ENCODE measurements at places on chromosomes 6 and 20.

- no peak for DNase-seq
Measured at GRCh38 chr6:167720456-167721285, 106.0 kb upstream of the AFDN start.

- no peak for DNase-seq
Measured at GRCh38 chr20:59559863-59560262, 44.5 kb upstream of the PHACTR3 start.

DNA sequence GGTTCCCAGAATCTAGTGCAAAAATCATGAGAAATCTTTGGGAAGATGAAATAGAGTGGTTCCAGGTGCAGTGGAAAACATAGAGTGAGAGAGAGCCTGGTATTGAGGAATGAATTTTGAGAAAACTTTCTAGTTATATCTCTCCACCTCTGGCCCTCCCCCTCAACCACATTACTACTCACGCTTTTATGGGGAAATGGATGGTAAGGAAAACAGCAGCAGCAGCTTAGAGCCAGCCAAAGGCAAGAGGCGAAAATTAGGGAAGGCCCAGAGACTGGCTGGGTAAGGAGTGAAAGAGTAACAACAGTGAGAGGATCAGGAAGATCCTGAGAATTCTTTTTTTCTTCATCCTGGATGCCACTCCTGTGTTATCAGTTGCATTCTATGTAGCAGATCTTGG, 187.9 kb upstream of the ECI2 start:
- no peak for DNase-seq

DNA sequence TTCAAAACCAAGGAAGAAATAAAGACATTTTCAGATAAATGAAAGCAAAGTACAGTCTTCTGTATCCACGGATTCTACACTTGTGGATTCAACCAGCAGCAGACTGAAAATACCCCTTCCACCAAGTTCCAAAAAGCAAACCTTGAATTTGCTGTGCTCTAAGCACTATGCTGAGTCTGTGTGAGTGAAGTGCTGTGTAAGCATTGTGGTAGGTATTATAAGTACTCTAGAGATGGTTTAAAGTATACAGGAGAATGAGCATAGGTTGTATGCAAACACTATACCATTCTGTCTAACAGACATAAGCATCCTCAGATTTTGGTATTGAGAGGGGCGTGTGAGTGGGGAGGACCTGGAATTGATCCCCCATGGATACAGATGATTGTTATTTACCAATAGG, 9.6 kb downstream of the OSER1 start:
- DNase-seq: no peak

DNA sequence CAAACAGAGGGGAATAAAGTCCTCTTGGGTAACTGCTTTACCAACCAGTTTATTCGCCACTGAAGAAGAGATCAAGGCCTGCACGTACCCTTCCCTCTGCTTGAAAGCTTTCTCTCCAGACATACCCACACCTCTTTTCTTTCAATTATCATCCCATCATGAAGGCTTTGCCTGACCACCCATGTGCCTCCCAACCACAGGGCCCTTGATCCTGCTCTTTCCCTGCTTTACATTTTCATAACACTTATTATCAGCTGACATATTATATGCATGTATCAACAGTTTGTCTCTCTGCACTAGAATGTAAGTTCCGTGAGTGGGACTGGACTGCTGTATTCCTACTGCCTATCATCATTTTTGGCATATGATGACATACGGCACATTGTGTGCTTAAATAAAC, 20.9 kb upstream of the RPN2 start:
- no peak for DNase-seq

- no peak for DNase-seq
Measured at GRCh38 chr6:140061110-140062042, 686.9 kb upstream of the CITED2 start.

GRCh38 chr6:131635384-131636340, 1.4 kb upstream of the ENPP3 start:
- DNase-seq: no peak

- no peak for DNase-seq
Measured at GRCh38 chr6:158773581-158774449, 45.4 kb downstream of the EZR start.

GRCh38 chr6:71404145-71404966, 115.7 kb downstream of the OGFRL1 start:
- DNase-seq: no peak

GRCh38 chr20:23114448-23115082, 28.4 kb upstream of the CD93 start:
- no peak for DNase-seq

DNA sequence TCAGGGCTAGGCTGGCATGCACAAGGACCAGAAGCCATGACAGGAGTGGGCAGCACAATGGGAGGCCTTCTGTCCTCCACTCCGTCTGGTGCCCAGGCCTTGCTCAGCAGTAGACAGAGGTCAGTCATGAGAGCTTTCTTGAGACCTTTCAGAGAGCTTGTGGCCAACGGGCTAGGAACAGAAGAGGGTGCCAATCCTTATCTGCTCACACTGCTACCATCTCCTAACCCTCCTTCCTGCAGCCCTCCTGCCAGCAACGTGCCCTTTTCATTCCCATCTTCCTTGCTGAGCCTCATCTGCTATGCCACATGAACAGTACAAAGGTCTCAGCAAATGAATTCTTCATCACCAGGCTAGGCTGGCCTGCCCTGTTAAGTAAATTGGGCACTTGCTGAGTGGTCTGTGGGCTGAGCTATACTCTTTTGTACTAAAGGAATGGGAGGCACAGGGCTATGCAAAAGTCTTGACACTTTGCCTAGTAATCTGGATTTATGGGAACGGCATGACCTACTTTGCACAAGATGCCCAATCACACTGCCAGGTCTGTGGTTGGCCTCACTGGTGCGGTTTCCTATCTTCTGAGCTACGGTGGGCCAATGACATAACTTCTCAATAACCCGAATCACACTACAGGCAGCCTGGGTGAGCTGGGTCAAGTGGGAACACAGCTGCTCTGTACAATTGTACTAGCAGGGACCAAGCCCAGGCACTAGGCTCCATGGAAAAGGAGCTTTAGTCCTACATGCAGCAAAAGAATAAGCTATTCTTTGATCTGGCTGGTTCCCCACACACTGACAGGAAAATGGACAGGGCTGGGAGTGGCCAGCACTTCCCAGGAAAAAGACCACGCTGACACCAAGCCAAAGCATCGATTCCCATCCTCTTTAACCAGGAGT, 47.8 kb downstream of the ELOVL5 start:
- DNase-seq: no peak

DNA sequence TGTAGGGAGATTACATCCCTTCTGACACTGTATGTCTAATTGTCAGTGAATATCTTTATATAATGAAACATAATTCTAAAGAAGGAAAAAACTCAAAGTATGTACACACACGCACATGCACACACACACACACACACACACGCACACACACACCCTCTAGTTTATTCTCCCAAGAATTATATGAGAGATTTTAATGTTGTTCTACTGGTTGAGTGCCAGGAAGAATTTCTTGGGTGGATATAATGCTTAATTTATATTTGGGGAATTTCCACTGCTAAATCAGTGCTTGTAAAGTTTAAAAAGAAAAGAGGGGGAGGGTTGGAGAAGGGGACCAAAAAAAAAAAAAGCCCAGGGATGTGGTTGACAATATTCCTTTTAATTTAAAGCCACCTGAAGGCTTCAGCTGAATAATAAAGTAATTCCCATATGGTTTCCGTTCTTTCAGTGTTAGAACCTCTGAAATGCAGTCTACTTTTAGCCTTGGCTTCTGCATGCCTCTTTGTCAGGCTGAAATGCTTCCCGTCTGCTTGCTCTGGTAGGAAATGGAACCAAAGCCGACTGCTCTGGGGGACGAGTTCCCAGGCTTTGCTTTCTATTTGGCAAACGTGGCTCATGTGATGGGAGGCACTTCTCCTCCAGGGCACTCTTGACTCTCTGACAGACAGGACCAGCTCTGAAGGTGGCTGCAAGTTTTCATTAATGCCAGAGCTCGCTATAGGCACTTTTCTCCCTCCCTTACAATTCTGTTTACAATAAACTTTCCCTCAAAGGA, 225.4 kb downstream of the PRL start:
- no peak for DNase-seq

- no peak for DNase-seq
Measured at GRCh38 chr6:54876365-54876764, 29.8 kb downstream of the FAM83B start.

- DNase-seq: peak; percentile 15
Measured at GRCh38 chr20:5448449-5449118, 131.8 kb upstream of the PROKR2 start.

DNA sequence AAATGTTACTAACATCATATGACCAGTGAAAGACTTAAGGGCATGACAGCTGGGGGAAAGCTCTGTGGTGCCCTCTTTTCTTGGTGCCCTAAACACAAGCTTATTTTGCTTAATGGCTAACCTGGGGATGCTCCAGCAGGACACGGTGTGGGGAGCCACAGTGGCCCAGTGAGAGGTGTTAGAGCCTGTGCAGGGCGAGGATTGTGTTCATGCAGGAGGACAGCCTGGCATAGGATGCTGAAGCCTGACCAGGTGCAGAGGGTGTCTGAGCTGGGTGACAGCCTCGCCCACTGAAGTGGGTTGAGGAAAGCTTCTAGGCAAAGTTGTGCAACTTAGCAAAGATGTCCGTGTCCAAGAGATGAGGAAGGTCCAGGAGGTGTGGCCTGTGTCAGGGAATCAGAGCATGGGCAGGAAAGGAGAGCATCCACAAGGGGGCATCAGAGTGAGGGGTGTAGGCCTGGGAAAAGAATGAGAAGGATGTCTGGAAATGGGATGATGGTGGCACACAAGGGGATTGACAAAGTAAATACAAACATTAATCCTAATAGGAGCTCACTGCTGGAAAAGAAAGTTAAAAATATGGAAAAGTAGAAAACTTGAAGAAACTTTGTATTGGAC, 33.9 kb downstream of the SLC17A4 start:
- no peak for DNase-seq

DNA sequence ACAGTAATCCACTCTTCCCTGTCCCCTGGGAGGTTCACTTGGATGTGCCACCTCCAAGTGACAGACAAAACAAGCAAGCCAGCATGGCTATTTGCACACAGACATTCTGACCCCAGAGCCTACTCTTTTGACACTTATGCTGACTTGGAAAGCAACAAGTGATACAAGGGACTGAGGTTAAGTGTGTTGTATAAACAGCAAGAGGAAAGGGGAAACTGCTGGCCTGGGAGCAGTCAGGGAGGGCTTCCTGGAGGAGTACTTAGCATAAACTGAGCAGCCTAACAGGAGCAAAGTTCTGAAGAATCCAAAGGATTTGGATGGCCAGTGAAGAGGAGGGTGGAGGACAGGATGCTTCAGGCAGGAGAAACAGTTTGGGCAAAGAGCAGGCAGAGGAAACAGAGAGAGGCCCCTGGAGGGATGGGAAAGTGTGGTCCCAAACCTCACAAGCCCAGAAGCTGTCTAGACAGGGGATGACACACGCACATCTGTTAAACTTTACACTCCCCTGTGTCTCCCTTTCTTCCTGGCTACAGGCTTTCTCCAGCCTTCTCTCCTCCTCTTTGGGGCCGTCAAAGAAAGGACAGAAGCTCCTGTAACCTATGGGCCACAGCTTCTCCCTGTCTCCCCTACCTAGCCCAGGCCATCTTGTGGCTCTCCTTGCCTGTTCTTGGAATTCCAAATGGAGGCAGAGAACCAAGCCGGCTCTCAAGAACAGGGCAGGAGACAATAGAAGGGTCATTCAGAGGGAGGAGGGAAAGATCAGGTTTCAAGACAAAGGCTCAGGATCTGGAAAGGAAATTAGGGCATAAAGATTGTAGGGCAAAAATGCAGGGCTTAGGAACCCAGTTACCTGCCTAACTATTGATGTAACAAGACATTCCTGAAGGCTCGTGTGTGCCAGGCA, 19.3 kb downstream of the SULF2 start:
- no peak for DNase-seq

DNA sequence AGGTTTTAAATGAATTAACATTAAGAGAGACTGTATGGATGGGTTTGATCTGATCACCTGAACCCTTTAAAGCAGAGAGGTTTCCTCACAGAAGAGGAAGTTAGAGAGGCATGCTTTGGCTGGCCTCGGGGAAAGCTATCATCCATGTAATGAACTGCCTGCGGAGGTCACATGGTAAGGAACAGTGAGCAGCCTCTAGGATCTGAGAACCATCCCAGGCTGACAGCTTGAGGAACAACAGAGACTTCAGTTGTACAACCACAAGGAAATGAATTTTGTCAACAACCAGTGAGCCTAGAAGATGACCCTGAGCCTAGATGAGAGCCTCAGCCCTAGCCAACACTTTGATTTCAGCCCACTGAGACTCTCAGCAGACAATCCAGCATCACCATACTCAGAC, 2.9 kb upstream of the COL21A1 start:
- DNase-seq: no peak

DNA sequence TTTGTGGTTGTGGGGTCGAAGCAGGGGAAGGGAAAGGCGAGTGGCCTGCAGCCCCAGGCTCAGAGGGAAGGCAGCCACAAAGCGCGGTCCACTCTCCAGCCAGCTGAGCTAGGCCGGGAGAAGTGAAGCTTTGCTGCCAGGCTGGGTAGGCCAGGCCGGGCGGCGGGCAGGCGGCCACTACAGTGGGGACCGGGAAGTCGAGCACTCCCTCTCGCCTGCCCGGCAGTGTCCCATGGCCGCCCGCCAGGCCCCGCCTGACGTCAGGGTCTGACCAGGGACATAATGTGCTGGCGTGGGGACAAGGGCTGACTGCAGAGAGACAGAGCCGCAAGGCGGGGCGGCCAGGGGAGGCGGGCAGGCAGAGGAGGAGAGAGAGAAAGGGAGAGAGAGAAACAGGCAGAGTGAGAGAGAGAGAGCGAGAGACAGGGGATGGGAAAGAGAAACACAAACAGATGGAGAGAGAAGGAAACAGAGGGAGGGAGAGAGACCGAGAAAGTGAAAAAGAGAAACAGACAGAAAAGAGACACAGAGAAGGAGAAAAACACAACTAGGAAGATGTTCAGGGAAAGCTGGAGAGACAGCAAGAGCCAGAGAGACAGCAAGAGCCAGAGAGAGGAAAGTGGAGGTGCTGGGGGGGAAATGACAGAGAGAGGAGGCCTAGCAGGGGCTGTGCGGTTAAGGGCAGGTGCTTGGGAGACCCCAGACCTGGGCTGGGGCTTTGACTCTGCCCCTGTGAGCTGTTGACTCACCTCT, 94.5 kb upstream of the PTPN1 start:
- no peak for DNase-seq

DNA sequence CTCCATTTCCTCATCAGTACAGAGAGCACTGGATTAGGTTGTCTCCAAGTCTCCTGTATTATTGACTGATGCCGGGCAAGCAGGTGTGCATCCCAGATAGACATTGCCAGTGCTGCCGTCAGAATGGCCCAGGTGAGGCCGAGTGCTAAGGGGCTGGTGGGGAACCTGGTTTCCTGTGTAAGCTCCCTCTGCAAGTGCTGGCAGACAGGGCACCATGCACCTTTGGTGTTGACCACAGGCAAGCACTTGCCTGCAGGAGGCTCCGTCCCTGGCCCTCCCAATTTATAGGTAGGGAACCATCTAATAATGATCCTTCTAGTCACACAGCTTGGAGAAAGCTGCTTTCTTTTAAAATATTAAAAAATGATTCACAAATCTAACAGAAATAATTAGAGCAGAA, 747 bp downstream of the GABRR1 start:
- DNase-seq: no peak

- no peak for DNase-seq
Measured at GRCh38 chr6:16344756-16345155, 106.4 kb downstream of the GMPR start.
